ENCODE measurements at places on chromosomes 6 and 20. TPM values are rescaled to one million over a fixed set of nuclear protein-coding genes. Genes with fewer than 3 reads are reported as not detected.

DNA sequence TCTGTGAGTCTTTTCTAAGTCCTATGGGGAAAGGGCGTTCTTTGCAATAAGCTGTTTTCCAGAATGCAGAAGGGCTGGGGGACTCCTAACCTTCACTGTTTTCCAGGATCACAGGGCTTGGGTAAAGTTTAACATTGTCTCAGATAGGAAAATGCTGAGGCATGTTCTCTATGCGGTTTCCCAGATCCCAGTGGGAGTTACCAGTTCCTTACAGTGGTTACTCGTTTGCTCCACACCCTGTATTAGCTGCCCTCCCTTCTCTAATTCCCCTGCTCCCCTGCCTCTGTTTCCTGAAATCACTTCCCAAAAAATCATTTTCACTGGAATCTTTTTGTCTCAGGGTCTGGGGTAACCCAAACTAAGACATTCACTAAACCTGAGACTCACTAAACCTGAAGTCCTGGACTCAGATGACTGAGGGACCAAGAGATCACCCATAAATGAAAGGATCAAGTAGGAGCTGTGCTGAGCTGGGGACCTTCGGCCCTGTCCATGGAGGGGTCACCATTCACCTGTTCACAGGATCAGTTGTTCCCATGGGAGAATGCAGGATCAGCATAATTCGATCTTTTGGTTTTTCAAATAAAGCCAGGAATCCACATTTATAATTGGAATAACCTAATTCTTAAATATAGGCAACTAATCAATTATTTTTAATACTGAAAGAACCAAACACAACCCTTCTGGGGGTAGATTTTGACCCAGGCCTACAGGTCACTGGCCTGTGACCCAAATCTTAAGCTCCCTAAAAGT, 76.2 kb downstream of the ISM1 start:
- no peak for DNase-seq

GRCh38 chr6:82569022-82569421, 205.4 kb downstream of the TPBG start:
- no peak for DNase-seq

DNA sequence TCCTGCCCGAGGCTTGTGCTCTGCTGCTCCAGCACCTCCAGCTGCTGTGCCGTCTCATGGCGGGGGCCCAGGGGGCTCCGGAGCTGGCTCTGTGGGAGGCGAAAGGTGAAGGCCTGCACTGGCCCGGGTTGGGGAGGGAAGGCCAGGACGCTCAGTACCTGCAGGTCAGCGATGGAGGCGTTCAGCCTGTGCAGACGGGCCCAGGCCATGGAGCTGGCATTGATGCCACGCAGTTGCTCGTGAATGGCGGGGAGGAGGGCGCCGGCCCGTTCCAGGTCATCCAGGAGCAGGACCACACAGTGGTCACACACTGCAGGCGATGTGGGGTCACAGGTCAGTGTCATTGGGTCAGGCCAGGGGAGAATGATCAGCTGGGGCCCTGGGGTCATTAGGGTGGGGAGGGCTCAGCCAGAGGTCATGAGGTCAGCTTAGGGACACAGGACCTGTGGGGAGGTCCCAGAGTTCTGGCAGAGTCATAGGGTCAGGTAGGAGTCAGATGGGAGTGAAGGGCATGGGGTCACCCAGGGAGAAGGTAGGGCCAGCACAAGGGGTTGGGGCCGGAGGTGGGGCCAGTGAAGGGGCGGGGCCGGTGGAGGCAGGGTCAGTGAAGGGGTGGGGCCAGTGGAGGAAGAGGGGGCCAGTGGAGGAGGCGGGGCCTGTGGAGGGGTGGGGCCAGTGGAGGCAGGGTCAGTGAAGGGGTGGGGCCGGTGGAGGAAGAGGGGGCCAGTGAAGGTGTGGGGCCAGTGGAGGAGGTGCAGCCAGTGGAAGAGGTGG, 18.0 kb downstream of the ADRM1 start:
- DNase-seq: no peak

- DNase-seq: no peak
Measured at GRCh38 chr6:41572613-41573012, 26.4 kb downstream of the FOXP4 start.

DNA sequence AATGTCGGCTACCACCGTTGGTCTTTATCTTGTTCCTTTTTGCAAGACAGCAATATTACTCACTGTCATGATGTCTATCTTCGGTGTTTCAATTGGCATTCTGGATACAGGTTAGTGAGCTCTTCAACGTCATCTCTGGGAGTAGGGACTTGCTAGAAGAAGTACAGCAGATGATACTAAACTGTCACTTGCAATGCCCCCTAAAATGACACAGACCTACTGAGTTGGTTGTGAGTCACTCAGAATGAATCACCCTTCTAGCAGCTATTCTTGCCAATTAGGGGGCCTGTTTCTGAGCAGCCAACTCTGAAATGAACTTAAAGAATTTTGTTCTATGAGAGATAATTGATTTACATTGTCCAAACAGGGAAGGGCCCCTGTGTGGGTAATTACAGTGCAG, 176.5 kb downstream of the SLC16A10 start:
- peak; percentile 21 for DNase-seq

DNA sequence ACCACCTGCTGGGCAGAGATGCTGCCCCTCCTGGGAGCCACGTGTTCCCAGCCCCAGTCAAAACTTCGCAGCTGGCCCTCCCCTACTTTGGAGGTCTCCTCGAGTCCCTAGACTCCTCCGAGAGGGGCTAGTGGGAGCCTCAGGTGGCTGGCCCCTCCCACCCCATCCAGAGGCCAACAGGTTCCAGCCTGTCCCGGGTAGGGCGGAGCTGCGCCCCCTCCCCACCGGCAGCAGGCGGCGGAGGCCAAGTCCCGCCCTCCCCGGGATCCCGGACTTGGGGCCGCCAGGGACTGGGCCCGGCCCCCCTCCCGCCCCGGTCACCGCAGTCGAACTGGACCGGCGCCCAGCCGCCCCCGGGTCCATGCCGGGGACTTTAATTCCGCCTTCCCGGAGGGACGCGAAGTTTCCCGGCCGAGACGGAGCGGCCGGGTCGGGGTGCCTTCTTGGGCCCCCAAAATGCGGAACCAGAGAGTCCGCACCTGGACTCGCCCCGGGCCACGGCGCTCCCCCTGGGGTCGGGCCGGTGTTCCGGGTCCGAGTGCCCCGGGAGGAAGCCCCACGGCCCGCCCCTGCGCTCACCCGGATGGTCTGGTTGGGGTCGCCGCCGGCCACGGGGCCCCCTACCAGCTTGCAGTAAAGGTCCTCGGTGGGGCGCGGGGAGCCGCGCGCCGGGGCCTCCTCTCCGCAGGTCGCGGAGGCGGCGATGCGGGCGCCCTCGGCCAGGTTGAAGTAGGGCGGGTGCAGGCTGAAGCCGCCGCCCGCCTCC, 559 bp downstream of the LAMA5 start:
- no peak for DNase-seq

DNA sequence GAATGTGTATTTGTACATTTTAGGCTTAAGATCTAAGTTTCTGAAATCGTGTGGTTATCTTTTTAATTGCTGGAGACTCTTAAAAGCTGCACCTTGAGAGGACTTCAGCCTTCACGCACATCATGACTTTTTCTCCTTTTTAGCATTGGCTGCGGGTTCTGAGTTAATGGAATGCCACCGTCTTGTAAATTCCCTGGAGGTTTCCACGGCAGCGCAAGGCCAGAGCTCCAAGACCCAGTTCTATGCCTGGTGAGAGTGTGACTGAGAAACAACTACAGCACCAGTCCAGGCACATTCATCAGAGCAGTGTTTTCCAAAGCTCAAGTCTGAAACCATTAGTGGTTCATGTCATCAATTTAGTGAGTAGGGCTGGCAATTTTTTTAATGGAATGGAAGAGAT, 23.0 kb downstream of the PRR18 start:
- no peak for DNase-seq

- DNase-seq: no peak
Measured at GRCh38 chr6:113629975-113630737, 227.0 kb upstream of the MARCKS start.

- no peak for DNase-seq
Measured at GRCh38 chr6:12385316-12385715, 95.2 kb downstream of the EDN1 start.

GRCh38 chr6:34142061-34142998, 3.6 kb downstream of the GRM4 start:
- DNase-seq: no peak

DNA sequence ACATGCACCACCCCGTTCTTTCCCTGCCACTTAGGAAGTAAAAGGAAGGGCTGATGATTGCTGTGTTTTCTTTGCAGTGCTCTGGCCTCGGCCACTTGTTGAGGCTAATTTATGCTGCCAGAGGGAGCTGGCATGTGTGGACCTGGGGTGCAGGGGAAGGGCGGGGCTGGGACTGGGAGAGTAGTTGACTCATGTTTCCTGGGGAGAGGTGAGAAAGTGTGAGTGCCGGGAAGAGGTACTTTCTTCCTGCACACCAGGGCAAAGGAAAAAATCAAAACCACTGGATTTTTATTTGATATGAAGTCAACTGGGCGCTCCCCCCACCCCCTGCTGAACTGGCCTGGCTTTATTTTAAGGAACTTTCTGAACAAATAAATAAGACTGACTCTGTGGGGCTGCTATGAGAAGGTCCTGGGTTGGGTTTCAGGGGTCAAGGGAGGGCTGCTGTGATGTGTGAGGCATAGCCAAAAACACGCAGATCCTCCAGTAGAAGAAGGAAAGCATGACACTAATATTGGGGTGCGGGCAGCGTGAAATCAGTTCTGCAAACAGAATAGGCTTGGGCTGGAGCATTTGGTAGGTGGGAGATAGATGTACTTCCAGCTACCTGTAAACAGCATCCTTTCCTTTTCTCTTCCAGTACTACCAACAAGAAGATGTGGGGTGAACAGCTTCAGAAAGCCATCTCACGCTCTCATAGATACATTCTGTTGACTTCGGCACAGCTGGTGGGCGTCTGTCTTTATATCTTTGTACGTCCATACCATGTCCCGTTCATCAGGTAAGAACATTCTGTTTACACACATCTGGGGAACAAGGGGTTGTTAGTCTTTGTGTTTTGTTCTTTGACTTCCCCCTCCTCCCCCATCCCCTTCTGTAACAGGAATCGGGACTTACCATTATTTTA, 87.5 kb downstream of the SYNJ2 start:
- no peak for DNase-seq

- DNase-seq: no peak
Measured at GRCh38 chr6:958488-958887, 265.5 kb upstream of the EXOC2 start.

GRCh38 chr6:53335224-53335994, 13.3 kb downstream of the ELOVL5 start:
- DNase-seq: peak; percentile 62

DNA sequence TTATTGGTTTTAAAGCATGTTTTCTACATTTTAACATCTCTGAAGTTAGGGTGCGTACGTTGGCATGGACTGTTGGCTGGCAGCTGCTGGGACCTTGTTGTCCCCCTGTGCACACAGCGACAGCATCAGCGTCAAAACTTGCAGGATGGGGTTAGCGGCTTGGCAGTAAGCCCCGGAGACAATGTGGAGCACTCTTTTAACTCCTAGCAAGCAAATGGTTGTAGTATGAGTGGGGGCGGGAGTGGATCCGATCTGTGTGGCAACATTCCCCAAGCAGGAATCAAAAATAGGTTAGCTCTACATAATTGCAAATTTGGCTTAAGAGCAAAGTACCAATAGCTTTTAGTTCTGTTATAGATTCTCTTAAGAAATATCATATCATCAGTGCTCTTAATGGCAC, 70.1 kb downstream of the NRN1 start:
- DNase-seq: no peak

- DNase-seq: no peak
Measured at GRCh38 chr6:95587989-95588388, 10.7 kb downstream of the MANEA start.

DNA sequence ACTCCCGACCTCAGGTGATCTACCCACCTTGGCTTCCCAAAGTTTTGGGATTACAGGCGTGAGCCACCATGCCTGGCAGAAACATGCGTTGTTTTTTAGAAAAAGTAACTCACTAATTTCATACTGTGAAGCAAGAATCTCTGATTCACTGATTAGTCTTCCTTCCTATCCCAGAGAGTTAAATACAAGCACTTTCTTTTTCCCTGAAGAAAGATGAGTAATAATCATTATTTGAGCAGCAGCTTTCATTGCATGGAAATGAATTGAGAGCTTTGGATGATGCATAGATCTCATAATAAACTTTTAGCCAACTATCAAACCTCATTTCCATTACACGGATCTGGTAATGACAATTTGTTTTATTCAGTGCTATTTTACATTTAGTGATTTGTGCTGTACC, 892.5 kb upstream of the EYS start:
- DNase-seq: no peak

DNA sequence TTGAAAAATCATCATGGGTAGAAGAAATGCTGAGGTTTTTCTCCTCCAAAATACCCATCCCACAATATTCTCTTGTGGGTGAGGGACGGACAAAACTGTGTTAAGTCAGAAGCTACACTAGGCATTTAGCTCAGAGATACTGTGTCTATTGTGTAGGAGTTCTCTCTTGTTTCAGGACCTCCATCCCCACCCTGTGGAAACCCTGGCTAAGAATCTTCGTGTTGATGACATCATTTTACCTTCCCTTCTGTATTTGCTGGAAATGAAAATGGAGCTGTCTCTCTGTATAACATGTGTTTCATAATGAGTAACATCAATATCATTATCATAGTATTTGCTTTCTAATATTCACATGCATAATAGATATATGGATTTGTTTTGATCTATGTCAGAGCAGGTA, 1193.0 kb upstream of the CITED2 start:
- no peak for DNase-seq

DNA sequence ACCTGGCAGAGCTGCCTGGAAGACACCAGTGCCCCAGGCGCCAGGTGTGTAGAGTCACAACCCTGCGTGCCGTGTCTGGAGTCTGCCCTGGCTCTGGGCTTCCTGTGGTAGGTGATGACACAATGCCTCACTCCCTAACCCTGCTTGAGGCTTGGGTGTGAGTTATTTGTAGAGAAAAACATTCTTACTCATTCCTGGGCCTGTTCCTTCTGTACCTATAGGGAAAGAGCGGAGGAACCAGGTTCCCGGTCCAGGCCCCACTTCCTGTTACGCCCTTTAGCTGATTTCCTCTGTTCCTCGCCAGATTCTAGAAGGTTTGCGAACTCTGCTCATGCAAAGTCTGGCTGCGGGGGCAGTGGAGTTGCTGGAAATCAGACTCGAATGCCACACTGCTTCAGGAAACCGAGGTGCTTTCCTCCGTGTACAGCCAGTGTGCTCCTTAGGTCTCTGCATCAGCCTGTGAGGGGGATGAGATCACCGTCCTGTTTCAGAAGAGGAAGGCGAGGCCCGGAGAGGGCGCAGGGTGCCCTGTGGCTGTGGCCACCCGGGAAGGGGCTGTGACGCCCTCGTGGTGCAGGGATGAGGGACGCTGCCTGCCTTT, 67.1 kb upstream of the DUSP22 start:
- peak; percentile 76 for DNase-seq

- DNase-seq: no peak
Measured at GRCh38 chr6:141641406-141641805, 491.3 kb upstream of the GJE1 start.

HUS1B gene
- total RNA-seq: 3.1 TPM

SOBP gene
- total RNA-seq: 0.05 TPM

TMEM217 gene
- 0.41 TPM for total RNA-seq

SPATS1 gene
- total RNA-seq: not detected

ENPP5 gene
- 0.11 TPM for total RNA-seq

EFCAB8 gene
- total RNA-seq: 0.81 TPM

COL20A1 gene
- not detected for total RNA-seq

ATXN1 gene
- total RNA-seq: 74.2 TPM

AIF1 gene
- 31.8 TPM for total RNA-seq

GPLD1 gene
- 0.66 TPM for total RNA-seq
